ENCODE measurements at places on chromosomes 5 and 9. TPM values are rescaled to one million over a fixed set of nuclear protein-coding genes. Genes with fewer than 3 reads are reported as not detected.

- H3K4me1 ChIP-seq = no peaks in the 10 kb centered on the region
- no peak overlapping the region for H3K4me3 ChIP-seq
- H3K27me3 ChIP-seq = no peaks in the 10 kb centered on the region
- no peak for DNase-seq
These were observed 234.1 kb downstream of the AP3B1 start for GRCh38 chr5:78060421-78060820.

TNFSF15 gene
- total RNA-seq = 2.3 TPM

RHOBTB3 gene
- 40.1 TPM for total RNA-seq

DNA sequence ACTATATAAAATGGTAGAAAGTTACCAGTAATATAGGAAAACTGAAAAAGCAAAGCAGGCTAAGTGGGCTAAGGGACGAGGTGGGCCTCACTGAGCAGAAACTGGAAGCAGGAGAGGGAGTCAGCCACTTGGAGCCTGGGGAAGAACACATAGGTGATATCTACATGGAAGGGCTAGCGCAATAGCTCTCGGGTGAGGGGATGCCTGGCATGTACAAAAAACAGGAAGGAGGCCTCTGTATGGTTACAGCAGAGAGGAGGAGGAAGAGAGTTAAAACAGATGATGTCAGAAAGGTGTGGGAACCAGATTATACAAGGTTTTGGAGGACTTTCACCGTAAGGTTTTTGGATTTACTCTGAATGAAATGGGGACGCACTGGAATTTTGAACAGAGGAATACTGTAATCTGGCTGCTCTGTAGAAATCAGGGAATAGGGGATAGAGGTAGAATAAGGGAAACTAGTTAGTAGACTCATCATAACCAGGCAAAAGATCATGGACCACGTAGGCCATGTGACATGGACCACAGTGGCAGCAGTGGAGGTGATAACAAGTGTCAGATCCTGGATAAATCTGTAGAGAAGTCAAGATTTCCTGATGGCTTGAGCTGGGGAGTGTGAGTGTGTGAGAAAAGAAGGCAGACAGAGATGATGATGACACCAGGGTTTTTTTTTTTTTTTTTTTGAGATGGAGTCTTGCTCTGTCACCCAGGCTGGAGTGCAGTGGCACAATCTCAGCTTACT, 52.5 kb downstream of the FNBP1 start:
- H3K27ac ChIP-seq = peak overlapping the region; percentile 74
- no peaks in the 10 kb centered on the region for H3K27me3 ChIP-seq
- H3K4me1 ChIP-seq = no peaks in the 10 kb centered on the region
- H3K4me3 ChIP-seq = no peak overlapping the region
- no peaks in the 10 kb centered on the region for H3K36me3 ChIP-seq

TAF11L13 gene
- not detected for total RNA-seq

DNA sequence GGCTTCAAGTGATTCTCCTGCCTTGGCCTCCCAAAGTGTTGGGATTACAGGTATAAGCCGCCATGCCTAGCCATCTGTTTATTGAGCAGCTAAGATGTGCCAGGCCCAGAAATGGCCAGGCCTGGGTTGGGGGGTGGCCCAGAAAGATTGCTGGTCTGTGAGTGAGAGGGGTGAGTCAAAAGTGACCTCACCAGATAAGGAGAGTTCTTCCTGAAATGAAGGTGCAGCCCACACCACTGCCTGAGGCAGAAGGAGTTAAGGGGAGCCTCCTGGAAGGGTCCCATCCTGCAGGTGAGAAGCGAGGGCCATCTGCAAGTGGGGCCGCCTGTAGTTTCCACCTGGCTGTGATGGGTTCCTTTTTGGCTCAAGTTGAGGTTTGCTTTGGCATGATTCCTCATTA, 96.9 kb upstream of the KLF4 start:
- H3K27ac ChIP-seq = peak overlapping the region; percentile 96
- no peaks in the 10 kb centered on the region for H3K36me3 ChIP-seq
- no peaks in the 10 kb centered on the region for H3K27me3 ChIP-seq
- DNase-seq = no peak

NTNG2 gene
- 0.18 TPM for total RNA-seq

ACOT12 gene
- total RNA-seq = 3.7 TPM

GRCh38 chr5:104095527-104095926, 532.9 kb upstream of the NUDT12 start:
- H3K4me3 ChIP-seq = no peak overlapping the region
- H3K27me3 ChIP-seq = no peaks in the 10 kb centered on the region
- H3K27ac ChIP-seq = no peak overlapping the region
- H3K4me1 ChIP-seq = no peaks in the 10 kb centered on the region
- no peak for DNase-seq
